ENCODE measurements at places on chromosomes 12 and 14.
A peak's percentile ranks its signal among the peaks of the same experiment; 100 is the strongest.

- H3K4me1 ChIP-seq: peaks cover 7% of the 10 kb centered on the region
- DNase-seq: no peak
- no peaks in the 10 kb centered on the region for H3K27me3 ChIP-seq
- H3K27ac ChIP-seq: peak overlapping the region; percentile 5
- no peaks in the 10 kb centered on the region for H3K36me3 ChIP-seq
Observed at GRCh38 chr12:91222746-91223145, 40.1 kb upstream of the DCN start.

- H3K4me1 ChIP-seq: no peaks in the 10 kb centered on the region
- no peak overlapping the region for H3K4me3 ChIP-seq
- no peaks in the 10 kb centered on the region for H3K27me3 ChIP-seq
- H3K36me3 ChIP-seq: peaks cover 7% of the 10 kb centered on the region
Observed at GRCh38 chr14:81205639-81206038, 15.1 kb downstream of the GTF2A1 start.

DNA sequence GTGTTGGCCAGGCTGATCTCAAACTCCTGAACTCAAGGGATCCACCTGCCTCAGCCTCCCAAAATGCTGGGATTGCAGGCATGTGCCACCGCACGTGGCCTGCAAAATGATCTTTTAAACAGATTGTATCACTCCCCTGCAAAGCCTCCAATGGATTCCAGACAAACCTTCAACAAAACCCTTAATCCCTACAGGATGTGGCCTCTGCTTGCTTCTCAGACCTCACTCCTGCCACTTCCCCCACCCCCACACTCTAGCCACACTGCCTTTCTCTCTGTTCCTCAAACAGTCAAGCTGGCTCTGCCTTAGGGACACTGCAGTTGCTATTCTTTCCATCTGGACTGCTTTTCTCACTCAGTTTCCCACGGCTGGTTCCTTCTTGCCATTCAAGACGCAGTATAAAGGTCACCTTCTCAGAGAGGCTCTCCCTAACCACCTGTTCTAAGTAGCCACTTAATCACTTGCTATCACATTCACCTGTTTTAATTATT lies 47.3 kb upstream of the TMED10 start:
- H3K4me3 ChIP-seq: no peak overlapping the region
- H3K4me1 ChIP-seq: no peaks in the 10 kb centered on the region
- no peaks in the 10 kb centered on the region for H3K27me3 ChIP-seq
- no peaks in the 10 kb centered on the region for H3K36me3 ChIP-seq
- DNase-seq: peak; percentile 81

- H3K4me1 ChIP-seq: peaks cover 8% of the 10 kb centered on the region
- H3K36me3 ChIP-seq: no peaks in the 10 kb centered on the region
- H3K27me3 ChIP-seq: peaks cover 7% of the 10 kb centered on the region
- H3K27ac ChIP-seq: no peak overlapping the region
- no peak for DNase-seq
Observed at GRCh38 chr14:90499121-90499520, 102.3 kb downstream of the CALM1 start.

DNA sequence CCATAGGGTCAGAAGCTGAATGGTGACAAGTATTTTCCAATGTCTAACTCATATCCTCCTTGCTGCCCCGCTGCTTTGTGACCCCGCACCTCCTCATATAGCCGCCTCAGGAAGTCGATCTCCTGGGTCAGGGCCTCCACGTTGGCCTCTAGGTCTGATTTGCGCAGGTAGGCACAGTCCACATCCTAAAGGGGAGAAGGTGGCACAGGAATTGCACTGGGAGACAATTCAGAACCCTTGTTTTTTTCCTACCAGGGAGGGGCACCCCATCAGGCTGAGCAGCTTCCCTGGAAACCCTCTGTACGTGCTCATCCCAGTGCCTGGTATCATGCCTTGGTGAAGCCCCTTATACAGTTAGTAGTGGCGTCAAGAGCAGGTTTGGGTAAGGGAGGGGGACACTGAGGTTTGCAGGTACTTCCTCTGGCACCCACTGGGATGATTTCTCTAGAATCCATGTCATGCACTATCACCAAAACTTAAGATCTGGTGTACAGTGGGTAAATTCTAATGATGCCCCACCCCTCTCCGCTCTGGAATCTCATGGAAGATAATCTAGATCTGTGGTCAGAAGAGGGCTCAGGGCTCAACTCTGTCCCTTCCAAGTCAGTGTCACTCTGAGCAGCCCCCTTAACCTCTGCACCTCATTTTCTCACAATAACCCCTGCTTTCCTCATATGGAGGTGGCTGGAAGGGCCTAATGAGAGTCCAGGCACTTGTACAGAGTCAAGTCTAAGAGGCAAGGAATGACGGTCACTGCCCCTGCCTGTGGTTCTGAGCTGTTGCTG lies 20.1 kb upstream of the KRT86 start:
- peaks cover 21% of the 10 kb centered on the region for H3K4me1 ChIP-seq
- no peaks in the 10 kb centered on the region for H3K36me3 ChIP-seq
- H3K4me3 ChIP-seq: no peak overlapping the region
- H3K27ac ChIP-seq: no peak overlapping the region
- DNase-seq: no peak
- peaks cover 38% of the 10 kb centered on the region for H3K27me3 ChIP-seq

DNA sequence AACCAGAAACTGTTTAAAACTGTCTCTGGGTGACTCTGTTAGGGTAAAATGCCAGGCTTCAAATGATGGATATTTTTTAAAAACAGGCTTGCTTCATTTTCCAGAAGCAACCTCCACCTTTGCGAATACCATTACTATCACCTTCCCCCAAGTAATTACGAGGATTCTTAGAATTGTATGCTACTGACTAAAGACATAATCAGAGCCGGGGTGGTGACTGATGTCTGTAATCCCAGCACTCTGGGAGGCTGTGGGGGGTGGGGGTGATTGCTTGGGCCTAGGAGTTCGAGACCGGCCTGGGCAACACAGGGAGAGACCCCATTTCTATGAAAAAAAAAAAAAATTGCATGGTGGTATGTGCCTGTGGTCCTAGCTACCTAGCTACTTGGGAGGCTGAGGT lies 38.3 kb downstream of the FGD6 start:
- H3K36me3 ChIP-seq: no peaks in the 10 kb centered on the region
- H3K4me3 ChIP-seq: no peak overlapping the region
- no peaks in the 10 kb centered on the region for H3K27me3 ChIP-seq
- no peak overlapping the region for H3K27ac ChIP-seq

GRCh38 chr12:114396153-114396868 lies 9.6 kb downstream of the TBX5 start:
- H3K27ac ChIP-seq: no peak overlapping the region
- H3K27me3 ChIP-seq: peaks cover 100% of the 10 kb centered on the region
- no peak overlapping the region for H3K4me3 ChIP-seq
- H3K4me1 ChIP-seq: no peaks in the 10 kb centered on the region
- DNase-seq: no peak
- H3K36me3 ChIP-seq: no peaks in the 10 kb centered on the region
